ENCODE measurements at places on chromosomes 5 and 9. TPM values are rescaled to one million over a fixed set of nuclear protein-coding genes. Genes with fewer than 3 reads are reported as not detected.

Gene PCDHB2
- 0.23 TPM for total RNA-seq

DNA sequence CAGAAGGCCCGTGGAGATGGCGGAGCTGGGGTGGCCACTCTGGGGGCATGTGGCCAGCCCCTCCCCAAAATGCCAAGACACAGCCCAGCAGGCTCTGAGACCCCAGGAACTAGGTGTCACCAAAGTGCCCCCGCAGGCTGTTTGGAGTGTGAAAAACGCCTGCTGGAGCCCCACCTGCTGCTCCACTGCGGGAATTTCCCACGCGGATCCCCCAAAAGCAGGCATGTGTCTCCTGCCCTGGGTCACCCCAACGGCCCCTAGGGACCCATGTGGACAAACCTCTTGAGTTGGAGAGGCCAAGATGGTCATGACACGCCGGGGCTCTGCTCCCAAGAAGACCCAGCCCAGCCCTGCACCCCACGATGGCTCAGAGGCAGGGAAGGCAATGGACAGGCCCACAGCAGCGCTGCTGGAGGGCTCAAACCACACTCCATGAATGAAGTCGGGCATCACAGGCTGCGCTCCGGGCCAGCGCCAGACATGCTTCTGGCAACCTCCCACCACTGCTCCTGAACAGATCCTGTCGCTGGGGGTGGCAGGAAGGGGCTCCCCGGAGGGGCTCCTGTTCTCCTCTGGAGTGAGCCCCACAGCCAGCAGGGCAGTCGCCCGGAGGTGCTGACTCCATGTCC is 15.3 kb downstream of the NOTCH1 start:
- DNase-seq, result peak; percentile 52

GRCh38 chr5:172699999-172700364 is 58.9 kb downstream of the NEURL1B start:
- no peak for DNase-seq

Gene PAX5
- not detected for total RNA-seq

DNA sequence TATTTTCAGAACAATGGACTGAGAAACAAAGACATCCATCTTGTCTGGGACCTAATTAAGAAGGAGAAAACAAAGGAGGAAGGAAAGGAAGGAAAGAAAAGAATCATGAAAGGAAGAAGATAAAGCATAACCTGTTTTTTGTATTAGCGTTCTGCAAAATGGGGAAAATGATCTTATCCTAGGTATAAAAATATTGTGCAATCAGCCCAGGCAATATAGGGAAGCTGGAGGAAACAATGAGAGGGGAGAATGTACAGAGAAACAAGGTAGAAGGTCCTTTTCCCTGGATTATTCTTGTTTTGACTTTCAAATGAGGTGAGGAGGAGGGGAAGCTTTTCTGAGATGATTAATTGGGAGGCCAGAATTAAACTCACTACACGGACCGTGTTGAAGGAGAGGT is 177.9 kb downstream of the COX7C start:
- DNase-seq, result no peak

Gene TAF1L
- total RNA-seq, result not detected

Gene DBH
- total RNA-seq, result not detected

DNA sequence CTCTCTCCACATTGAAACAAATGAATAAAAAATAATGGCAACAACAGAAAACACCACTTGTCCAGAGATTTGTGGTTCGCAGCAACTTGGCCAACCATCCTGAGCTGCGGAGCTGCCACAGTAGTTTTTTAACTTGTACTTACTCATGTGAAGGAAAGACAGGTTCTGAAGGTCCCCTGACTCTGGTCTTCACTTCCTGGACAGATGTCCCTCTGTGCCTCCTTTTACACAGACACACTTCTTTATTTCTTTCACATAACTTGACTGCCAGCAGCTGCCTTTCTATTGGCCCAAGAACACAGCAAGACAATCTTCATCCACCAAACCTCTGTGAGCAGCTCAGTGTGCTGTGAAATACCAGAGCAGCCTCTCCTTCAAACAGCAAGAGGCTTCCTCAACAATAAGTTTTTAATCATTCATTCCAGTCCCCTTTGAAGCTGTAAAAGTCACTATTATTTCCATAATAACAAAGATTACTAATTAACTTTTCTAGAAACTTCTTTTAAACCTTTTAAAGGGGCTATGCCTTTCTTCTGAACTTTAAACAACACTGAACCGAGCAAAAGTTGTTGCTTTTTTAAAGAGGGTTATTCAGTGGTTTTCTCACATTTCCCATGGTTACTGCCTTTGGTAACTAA is 198.7 kb downstream of the NR2F1-AS1 start:
- DNase-seq, result no peak

Gene INSL4
- not detected for total RNA-seq

DNA sequence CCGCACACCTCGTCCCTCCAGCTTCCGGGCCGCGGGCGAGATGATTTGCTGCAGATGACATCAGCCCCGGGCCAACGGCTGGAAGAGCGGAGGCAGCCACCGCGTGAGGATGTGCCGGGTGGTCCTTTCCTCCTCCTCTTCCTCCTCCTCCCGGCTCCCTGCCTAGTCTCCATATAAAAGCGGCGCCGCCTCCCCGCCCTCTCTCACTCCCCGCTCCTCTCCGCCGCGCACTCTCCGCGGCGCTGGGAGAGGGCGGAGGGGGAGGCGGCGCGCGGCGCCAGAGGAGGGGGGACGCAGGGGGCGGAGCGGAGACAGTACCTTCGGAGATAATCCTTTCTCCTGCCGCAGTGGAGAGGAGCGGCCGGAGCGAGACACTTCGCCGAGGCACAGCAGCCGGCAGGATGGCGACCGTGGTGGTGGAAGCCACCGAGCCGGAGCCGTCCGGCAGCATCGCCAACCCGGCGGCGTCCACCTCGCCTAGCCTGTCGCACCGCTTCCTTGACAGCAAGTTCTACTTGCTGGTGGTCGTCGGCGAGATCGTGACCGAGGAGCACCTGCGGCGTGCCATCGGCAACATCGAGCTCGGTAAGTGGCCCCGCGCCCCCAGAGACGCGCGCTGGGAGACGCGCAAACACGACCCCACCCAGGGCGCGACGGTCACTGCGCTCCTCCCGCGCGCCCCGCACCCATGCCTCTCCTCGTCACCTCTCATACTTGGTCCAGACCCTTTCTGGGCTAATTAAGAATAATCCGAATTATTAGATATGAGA is at the start of gene MAP1B:
MAP1B (plus strand) TSS at position 345 of the 770 bp plus-strand sequence; CDS start at position 402, 57 bp downstream.
- DNase-seq, result peak; percentile 56

Gene BHMT
- total RNA-seq, result not detected

DNA sequence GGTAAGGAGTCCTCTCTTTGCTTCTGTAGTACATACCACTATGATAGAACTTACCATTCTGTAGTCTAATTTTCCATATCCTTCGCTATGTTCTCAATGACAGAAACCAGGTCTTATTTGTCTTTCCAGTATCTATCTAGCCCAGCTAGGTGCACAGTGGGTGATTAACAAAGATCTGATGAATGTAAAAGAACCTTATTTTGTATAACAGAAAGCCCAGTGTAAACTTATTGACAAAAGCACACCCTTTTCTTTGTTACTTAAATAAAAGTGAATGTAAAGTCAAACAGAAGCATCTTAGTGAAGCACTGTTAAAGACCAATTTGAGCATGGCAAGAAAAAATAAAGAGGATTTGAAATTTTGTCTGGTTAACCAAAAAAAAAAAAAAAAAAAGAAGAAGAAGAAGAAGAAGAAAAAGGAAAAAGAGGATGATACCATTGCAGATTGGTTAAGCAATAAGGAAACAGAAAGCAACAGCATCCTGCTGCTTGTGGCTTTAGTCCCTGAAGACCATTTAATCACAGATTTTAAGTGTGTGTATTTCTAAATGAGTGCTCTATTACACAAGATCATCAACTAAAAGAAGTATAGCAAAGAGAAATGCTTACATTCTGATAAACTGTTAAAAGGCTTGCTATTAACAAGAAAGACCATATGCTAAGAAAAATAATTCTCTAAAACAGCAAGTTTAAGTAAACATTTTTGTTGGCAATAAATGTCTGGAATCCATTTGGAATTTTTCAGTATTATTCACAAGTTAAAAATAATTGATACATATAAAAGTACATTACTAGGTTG is 21.2 kb downstream of the MEGF9 start:
- no peak for DNase-seq

GRCh38 chr9:98253565-98253964 is 1.9 kb downstream of the TBC1D2 start:
- no peak for DNase-seq

Gene CCL28
- 0.95 TPM for total RNA-seq

GRCh38 chr5:36647046-36647445 is 40.6 kb downstream of the SLC1A3 start:
- no peak for DNase-seq

Data from endothelial cell of umbilical vein (primary cell).